ENCODE measurements at places on chromosomes 7 and 10. TPM values are rescaled to one million over a fixed set of nuclear protein-coding genes. Genes with fewer than 3 reads are reported as not detected.

DNA sequence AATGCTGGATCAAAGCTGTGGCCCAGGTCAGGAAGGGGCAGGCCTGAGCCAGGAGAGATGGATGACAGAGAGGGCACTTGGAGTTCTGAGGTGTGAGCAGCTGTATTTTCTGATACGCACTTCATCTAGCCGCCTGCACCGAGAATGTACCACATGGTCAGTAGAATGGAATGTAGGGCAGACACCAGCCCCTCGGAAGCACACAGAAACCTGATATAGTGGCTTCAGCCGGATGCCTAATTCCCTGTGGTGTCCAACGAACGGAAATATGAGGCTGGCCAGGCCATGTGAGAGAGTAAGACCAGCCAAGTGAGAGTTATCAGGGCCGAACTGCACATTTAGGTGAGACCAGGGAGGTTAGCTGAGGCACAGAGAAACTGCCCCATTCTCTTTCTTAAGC lies 46.7 kb upstream of the PLCE1 start:
- H3K27ac ChIP-seq: no peak overlapping the region
- H3K27me3 ChIP-seq: no peaks in the 10 kb centered on the region
- no peaks in the 10 kb centered on the region for H3K36me3 ChIP-seq
- no peak for DNase-seq

DNA sequence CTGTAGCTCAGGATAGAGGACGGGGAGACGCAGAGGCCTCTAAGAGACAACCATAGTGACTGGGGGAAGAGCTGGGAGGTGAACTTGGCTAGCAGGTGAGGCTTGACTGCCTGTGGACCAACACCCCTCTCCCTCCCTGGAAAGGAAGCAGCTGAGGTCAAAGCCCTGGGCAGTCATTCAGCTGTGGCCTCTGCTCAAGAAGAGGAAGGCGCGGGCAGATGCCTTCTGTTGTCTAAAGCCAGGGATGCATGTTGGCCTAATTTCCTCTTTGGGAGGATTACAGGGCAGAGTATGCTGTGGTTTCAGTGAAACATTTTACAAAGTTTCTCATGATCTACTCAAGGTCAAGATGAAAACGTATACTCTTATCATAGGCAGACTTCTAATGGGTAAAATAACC lies 327.1 kb downstream of the PRPF18 start:
- no peaks in the 10 kb centered on the region for H3K27me3 ChIP-seq
- DNase-seq: no peak
- H3K4me3 ChIP-seq: no peak overlapping the region
- no peaks in the 10 kb centered on the region for H3K36me3 ChIP-seq

DNA sequence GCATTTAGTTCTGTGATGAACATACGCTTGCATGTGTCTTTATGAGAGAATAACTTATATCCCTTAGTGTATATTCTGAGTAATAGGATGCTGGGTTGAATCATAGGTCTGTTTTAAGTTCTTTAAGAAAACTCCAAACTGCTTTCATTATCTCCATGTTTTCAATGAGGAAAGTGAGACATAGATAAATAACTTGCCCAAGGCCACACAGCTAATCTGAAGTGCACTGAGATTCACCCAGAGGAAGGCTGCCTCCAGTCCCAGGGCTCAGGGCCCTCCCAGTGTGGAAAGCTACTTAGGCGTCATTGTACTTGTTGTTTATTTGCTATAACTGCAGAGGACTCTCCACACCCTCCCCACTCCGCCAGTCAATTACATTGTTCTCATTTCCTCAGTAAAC lies 126.7 kb downstream of the INHBA start:
- DNase-seq: no peak
- H3K4me3 ChIP-seq: no peak overlapping the region
- peaks cover 4% of the 10 kb centered on the region for H3K36me3 ChIP-seq
- H3K27me3 ChIP-seq: no peaks in the 10 kb centered on the region

DNA sequence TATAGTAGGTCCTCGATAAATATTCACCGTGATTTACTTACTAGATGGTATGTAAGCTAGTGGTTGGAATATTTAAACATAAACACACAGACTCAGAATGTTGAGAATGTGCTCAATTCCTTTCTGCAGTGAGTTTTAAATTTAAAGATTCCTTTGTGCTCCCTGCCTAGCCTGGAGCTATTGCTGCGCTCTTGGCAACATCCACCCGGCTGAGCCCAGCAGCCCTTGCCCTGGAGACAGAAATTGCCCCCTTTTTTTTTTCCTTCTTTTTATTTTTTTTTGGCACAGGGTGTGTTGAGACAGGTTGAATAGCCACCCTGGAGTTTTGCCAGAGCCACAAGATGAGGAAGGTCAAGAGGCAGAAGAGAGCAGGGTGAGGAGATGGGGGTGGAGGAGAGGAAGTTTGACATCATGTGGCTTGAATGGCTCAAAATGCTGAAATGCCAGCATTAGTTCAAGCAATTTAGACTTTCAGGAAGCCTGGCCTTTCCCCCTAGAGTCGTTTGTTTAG lies 180.8 kb downstream of the PRKCQ start:
- no peaks in the 10 kb centered on the region for H3K27me3 ChIP-seq
- DNase-seq: peak; percentile 86
- H3K4me3 ChIP-seq: no peak overlapping the region
- H3K27ac ChIP-seq: peak overlapping the region; percentile 47
- peaks cover 32% of the 10 kb centered on the region for H3K4me1 ChIP-seq

GRCh38 chr7:105532709-105533460 lies 884 bp downstream of the RINT1 start:
- no peak for DNase-seq
- peak overlapping the region; percentile 89 for H3K4me3 ChIP-seq

DNA sequence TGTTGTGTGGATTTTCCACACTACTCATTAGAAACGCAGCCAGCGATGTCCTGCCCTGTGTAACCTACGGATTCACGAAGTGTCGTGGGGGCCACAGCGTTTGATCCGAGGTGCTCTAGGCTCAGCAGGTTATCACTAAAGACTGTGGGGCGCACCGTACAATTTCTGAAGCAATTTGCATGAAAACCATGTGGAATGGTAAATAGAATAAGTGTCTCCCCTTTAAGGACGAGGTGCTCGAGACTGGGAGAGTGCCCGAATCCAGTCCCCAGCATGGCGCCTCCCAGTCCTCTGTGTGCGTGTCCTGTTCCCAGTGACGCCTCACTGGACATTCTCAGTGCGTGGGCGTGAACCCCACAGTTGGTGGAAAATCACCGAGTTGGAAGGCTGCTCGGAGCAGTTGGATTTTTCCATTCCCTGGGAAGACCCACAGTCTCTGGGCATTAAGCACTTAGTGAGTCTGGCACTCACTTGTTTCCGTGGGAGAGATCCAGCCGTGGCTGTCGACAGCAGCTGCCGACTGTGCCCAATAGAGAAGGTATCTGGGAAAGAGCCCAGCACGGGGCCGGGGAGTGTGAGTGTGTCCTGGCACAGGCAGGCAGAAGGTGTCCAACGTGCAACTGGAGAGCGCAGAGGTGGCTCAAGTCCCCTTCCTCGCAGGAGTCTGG lies 37.0 kb downstream of the PFKP start:
- no peak overlapping the region for H3K4me3 ChIP-seq
- H3K27me3 ChIP-seq: no peaks in the 10 kb centered on the region
- no peak overlapping the region for H3K27ac ChIP-seq
- no peaks in the 10 kb centered on the region for H3K36me3 ChIP-seq
- DNase-seq: no peak

DNA sequence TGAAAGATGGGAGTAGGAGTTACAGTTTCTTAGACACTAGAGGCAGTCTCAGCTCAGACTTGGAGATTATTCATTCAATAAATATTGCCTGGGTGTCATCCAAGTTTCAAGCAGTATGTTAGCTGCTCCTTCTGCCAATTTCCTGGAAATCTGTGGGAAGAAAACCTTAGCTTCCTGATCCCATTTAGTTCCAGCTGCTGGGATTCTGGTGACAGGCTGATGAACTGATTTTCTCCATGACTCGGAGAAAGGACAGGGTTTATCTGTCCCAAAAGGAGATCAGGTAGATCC lies 95.8 kb downstream of the CLEC2L start:
- H3K27ac ChIP-seq: no peak overlapping the region
- no peak for DNase-seq
- no peaks in the 10 kb centered on the region for H3K36me3 ChIP-seq
- no peaks in the 10 kb centered on the region for H3K4me1 ChIP-seq

DNA sequence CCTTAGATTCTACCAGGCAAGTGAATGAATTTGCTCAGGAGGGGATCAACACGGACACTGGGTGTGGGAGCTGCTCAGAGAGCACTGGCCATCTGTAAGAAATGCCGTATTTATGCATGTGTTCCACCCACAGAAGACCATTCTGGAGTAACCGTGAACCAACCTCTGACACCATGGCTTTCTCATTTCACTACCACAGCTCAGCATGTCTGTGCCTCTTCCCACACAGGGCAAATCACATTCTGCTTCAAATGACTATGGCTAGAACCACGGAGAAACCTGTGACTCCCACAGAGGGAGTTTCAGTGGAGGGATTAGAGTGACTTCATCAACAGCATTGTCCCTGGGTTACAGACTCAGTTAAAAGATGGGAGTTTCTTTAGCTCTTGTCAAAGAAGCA lies 893.4 kb downstream of the XPNPEP1 start:
- H3K27me3 ChIP-seq: no peaks in the 10 kb centered on the region
- H3K4me3 ChIP-seq: no peak overlapping the region
- no peak overlapping the region for H3K27ac ChIP-seq

- no peaks in the 10 kb centered on the region for H3K36me3 ChIP-seq
- no peak overlapping the region for H3K4me3 ChIP-seq
- H3K27me3 ChIP-seq: no peaks in the 10 kb centered on the region
- DNase-seq: no peak
- H3K4me1 ChIP-seq: peaks cover 28% of the 10 kb centered on the region
These were observed 95.8 kb upstream of the PODXL start for GRCh38 chr7:131652194-131652593.

- no peaks in the 10 kb centered on the region for H3K36me3 ChIP-seq
- peak overlapping the region; percentile 99 for H3K27ac ChIP-seq
- H3K4me1 ChIP-seq: peaks cover 29% of the 10 kb centered on the region
- DNase-seq: no peak
- no peak overlapping the region for H3K4me3 ChIP-seq
- no peaks in the 10 kb centered on the region for H3K27me3 ChIP-seq
These were observed 57.6 kb downstream of the USP6NL start for GRCh38 chr10:11553773-11554381.

- H3K27me3 ChIP-seq: no peaks in the 10 kb centered on the region
- H3K4me3 ChIP-seq: peak overlapping the region; percentile 89
- DNase-seq: no peak
- peaks cover 7% of the 10 kb centered on the region for H3K36me3 ChIP-seq
- H3K4me1 ChIP-seq: peaks cover 7% of the 10 kb centered on the region
These were observed 18.6 kb downstream of the OCM2 start for GRCh38 chr7:97971120-97971989.

DNA sequence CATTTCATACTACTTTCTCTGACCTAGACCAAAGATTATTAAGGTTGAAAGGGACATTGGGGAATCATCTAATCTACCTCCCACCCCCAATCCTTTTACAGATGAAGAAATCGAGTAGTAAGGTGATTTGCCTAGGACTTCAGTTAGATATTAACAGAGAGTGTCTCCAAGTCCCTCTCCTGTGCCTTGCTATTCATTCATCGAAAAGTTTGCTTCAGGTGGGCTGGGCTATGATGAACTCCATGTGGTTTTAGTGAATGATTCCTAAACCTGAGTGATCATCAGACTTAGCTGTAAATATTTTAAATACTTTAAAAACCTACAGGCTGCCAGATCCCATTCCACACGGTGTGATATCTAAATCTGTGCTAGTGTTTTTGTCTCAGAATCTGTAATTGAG lies 259.4 kb upstream of the SORCS1 start:
- no peaks in the 10 kb centered on the region for H3K36me3 ChIP-seq
- DNase-seq: no peak
- no peak overlapping the region for H3K4me3 ChIP-seq
- no peak overlapping the region for H3K27ac ChIP-seq
- H3K27me3 ChIP-seq: no peaks in the 10 kb centered on the region

DNA sequence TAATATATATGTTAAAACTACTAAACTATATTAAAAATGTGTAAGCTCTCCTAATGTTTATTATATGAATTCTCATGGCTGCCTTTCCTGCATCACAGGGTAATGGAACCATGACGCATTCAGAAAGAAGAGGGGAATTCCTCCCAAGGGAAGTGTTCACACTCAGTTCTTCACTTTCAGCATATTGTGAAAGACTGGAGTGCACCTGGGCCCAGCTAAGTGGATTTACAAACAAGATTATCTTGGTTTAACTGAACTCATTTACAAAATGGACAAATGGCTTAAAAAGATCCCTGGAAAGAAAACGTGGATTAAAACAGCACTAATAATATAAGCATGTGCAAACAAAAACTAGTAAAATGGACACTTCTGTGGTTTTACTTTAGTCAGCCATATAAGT lies 149.8 kb downstream of the DOCK4 start:
- H3K27ac ChIP-seq: no peak overlapping the region
- H3K4me3 ChIP-seq: no peak overlapping the region
- H3K36me3 ChIP-seq: no peaks in the 10 kb centered on the region
- H3K27me3 ChIP-seq: no peaks in the 10 kb centered on the region
- DNase-seq: no peak
- no peaks in the 10 kb centered on the region for H3K4me1 ChIP-seq

DNA sequence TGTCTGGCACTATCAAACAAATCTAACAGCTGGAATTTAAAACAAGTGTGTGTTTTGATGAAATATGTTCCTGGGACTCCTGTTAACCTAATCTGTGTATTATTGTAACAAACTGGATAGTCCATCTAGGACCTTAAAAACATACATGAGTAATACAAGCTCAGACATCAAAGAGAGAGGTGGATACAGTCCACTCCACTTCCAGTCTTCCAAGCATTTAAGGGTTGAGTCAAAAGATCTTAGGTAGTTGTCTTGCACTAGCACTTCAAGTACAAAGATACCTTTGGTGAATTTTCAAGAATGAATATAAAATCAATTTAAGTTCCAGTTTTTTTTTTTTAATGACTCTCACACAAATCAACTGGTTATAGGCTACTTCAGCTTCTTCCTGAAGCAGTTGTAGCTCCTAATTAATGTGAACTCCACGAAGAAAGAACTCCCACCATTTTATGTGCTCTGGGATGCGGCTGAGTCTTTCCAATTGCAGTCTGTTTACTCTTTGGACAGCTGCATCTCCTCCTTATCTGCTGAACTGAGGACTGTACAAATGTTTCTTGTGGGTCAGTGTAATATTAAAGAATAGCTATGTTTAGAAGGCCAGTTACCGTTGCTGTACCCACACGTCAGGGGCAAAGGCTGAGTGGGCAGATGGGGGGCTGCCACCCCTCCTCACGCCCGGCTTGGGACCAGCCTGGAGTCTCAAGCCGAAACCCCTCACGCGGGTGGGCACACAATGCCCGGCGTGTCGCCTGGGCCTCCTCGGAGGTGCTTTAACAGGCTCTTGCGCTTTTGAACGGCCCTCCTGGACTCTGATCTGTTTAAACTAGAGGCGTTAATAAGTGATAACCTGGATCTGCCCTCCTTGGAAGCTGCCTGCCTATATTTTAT lies 2.9 kb upstream of the IGF2BP3 start:
- no peaks in the 10 kb centered on the region for H3K27me3 ChIP-seq
- peaks cover 39% of the 10 kb centered on the region for H3K4me1 ChIP-seq
- peak overlapping the region; percentile 92 for H3K27ac ChIP-seq
- DNase-seq: no peak
- peak overlapping the region; percentile 73 for H3K4me3 ChIP-seq

- H3K36me3 ChIP-seq: no peaks in the 10 kb centered on the region
- H3K4me1 ChIP-seq: no peaks in the 10 kb centered on the region
- H3K27ac ChIP-seq: no peak overlapping the region
These were observed 312.3 kb downstream of the DGKB start for GRCh38 chr7:14590206-14590605.

The TMEM243 gene
- 24.6 TPM for total RNA-seq

The STYXL1 gene
- total RNA-seq: 98.2 TPM

The EMX2 gene
- total RNA-seq: not detected

The FKBP6 gene
- not detected for total RNA-seq

The ATOH7 gene
- total RNA-seq: not detected

All from PC-9 (cell line).